CD4-positive, alpha-beta memory T cell (primary cell): ENCODE measurements at places on chromosomes 5 and 9.

GRCh38 chr5:175317872-175318271, 126.1 kb downstream of the DRD1 start:
- DNase-seq = no peak

DNA sequence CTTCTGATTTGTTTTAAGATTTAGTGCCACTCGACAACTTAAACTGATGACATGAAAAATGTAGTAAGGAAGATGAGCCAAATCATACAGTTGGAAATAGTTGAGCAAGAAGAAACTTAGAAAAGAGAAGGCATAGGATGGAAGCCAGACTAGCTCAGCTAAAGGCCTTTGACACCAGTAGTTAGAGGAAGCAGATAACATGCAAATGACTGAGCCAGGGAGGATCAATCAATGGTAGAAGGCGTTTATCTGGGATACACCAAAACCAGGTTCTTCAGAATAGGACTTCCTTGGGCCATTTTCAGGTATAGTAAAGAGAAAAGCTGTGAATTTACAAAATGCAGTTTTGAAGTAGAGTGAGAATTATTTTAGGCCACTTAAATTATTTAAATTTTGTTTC, 3.2 kb downstream of the TDRD7 start:
- DNase-seq = no peak

- DNase-seq = no peak
These were observed 176.6 kb downstream of the ZNF462 start for GRCh38 chr9:107039542-107039941.

- no peak for DNase-seq
These were observed 146.1 kb downstream of the GAS1 start for GRCh38 chr9:86801246-86801645.

DNA sequence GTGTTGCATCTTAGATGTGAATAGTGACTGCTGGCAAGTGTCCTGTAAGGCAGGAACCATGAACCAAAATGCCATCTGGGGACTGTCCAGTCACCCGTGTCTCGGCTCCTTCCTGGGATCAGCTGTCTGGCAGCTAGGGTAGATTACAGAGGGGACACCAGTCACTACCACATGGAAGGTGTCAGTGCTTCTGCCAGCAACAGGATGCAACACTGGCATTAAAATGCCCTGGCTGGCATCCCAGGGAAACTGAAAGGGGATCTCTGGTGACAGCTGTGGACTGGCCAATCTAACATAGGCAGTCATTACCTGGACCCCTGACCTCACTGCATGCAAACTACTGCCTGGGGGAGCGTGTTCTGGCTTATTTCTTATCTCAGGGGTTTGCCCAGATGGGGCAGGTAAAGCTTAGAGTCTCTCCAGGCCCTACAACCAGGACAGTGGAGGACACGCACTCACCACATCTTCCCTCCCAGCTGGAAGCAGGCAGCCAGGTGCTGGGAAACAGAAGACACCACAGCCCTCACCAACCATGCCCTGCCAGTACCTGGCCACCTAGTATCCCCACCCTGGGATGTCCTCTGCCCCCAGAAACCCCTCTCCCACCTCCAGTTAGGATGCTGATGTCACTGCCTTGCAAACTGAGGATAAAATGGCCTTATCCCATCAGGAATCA, 83.8 kb downstream of the SEMA4D start:
- no peak for DNase-seq

- no peak for DNase-seq
These were observed 18.2 kb upstream of the CEP120 start for GRCh38 chr5:123441408-123441807.

DNA sequence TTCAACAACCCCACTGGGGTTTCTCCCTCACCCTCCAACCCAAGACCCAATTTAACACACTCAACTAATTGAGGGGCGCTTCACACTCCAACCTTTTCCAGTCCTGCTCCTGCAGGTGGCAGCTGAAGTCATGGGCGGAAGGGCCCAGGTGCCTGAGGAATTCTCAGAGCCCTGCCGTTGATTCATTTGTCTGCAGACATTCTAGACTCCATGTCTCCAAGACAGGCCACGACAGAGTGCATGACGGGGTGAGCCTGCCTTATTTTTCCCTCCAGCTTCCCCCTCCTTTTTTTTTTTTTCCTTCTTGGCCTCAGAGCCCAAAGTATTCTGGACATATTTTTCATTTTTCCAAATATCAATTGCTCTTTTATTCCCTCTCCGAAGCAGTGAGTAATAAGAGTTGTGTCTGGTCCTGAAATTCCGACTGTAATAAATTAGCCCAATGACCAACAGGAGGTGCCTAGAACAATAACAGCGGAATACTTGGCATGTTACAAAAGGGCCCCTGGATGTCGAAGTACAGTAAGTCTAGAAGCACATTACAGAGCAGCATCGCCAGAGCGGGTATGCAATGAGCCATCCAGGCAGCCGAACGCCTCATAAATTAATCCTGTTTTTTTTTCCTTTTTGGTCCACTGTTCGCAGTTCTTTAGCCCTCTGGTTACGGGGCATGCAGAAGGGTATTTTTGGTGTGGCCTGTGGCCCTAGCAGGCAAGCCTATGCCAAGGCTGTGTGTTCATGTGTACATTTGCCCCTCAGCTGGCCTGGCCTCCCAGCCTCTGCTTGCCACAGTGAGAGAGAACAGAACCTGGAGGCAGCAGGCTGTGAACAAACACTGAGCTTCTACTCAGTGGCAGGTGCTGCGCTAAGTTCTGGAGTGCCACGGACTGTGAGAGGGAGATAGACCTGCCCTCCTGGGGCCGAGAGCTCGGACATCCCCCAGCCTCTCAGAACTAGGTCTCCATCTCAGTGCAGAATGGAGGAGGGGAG, 8.6 kb upstream of the SMIM23 start:
- DNase-seq = no peak

- DNase-seq = no peak
These were observed 3.2 kb upstream of the CORO2A start for GRCh38 chr9:98195671-98196070.

DNA sequence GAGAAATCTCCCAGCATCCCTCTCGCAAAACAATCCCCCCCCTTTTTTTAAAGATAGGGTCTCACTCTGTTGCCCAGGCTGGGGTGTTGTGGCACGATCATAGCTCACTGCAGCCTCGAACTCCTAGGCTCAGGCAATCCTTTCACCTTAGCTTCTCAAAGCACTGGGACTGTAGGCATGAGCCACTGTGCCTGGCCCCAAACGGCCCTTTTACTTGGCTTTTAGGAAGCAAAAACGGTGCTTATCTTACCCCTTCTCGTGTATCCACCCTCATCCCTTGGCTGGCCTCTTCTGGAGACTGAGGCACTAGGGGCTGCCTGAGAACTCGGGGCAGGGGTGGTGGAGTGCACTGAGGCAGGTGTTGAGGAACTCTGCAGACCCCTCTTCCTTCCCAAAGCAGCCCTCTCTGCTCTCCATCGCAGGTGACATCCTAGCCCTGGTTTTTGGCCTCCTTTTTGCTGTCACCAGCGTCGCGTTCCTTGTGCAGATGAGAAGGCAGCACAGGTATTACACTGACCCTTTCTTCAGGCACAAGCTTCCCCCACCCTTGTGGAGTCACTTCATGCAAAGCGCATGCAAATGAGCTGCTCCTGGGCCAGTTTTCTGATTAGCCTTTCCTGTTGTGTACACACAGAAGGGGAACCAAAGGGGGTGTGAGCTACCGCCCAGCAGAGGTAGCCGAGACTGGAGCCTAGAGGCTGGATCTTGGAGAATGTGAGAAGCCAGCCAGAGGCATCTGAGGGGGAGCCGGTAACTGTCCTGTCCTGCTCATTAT, 6.8 kb downstream of the CA9 start:
- no peak for DNase-seq

DNA sequence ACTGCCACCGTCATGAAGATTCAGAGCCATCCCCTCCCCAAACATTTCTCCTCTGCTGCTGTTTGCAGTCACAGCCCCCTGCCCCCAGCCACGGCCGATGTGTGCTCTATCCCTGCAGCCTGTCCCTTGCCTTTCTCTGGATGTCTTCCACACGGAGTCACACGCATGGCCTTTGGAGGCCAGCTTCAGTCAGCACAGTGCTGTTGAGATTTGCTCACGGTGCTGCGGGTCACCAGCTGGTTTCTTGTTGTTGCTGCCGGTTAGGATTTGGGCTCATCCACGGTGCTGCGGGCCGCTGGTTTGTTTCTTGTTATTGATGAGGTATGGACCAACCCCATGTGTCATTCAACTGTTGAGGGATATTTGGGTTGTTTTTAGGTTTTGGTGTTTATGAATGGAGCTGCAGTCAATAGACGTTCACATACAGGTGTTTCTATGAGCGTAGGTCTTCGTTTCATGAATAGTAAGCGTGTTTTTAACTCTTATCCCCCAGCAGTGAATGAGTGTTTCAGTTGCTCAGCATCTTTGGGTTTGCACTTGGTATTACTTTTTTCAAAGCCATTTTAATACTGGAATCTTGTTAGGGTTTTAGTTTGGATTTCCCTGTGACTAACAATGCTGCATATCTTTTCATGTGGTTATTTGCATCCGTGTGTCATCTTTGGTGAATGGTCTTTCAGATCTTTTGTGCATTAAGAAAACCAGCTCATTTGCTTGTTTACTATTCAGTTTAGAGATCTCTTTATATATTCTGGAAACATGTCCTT, 57.6 kb downstream of the AHRR start:
- DNase-seq = no peak

GRCh38 chr5:61563401-61563800, 231.3 kb downstream of the ZSWIM6 start:
- DNase-seq = no peak

GRCh38 chr9:130973686-130974281, 34.7 kb upstream of the FIBCD1 start:
- no peak for DNase-seq

DNA sequence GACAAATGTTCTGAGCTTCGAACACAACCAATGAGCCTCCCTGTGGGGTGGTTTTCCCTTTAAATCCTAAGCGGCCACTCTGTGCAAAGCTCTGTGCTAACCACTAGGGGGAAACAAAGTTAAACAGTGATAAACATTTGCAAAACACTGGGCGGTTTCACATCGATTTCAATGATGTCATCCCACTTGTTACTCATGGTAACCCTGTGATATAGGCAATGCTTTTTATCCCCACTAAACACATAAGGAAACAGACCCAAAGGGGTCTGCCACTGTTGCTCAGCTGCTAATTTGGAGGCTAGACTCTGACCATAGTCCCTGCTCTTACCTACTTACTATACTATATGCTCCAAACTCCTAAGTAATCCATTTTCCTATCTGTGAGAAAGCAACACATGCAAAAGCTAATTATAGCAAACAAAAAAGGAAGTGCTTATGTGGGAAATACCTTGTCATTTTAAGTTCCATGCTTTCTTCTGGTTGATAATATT, 57.3 kb downstream of the PTPN3 start:
- peak; percentile 45 for DNase-seq

- DNase-seq = no peak
These were observed 7.0 kb downstream of the UNC5A start for GRCh38 chr5:176817369-176817840.

DNA sequence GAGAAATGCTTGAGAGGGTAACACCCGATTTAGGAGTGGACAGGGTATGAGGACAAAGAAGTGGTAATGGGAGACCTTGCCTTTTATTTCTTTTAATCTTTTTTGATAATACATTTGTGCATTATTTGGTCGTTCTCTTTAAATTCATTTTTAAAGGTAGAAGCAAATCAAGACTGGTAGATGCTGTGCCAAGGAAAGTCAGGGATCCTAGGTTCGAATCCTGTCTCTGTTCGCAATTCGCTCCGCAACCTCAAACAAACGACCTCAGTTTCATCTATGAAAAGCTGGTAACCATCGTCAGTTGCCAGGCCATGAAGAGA, 353 bp upstream of the TMED9 start:
- no peak for DNase-seq

DNA sequence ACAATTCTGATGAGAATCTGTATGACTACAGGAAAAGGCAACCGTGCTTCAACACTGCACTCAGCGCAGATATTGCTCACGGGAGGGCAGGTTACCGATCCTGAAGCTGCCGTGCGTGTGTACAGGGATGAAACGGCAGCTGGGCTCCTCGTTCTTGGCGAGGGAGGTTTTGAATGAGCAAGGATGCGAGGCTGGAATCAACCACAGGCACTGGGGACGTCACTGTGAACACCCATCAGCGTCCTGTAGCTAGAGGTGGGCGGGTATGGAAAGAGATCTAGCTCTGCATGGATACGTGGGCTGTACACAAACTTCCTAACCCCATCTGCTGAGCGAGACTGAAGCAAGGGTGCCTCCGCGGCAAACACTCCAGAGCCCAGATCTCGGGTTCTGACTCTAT, 84.3 kb upstream of the COL5A1 start:
- DNase-seq = no peak

DNA sequence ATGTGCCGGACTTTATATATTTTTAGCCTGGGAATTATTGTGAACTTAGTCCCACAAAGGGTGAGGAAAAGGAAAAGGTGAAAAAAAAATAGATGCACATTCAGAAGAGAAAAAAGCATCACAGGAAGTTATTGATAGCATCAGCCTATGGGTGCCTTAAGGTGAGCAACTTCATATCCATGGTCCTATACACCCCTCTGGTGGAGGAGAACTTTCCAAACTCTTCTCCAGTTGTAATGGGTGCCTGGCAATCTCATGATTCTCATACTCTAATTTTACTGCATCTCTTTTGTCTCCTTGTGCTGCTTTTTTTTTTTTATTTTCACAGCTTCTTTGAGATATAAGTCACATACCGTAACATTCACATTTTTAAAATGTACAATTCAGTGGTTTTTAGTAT, 107.4 kb downstream of the JAKMIP2 start:
- DNase-seq = no peak

DNA sequence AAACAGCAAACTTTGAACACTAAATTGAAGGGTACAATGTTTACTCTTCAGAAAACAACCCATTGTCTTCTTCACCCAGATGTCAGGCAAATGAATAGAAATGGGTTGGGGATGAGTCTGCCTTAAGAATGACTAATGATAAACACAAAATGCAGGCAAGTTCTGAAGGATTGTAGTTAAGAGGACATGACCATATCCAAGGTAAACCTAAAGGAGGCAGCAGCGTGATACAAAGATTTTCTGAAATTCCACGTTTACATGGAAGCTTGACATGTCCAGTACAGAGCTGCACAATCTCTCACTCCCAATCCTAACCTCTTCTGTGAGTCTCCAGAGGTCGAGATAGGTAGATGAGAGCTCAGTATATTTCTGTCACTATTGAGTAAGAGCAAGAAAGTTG, 1263.2 kb upstream of the CDH6 start:
- no peak for DNase-seq

DNA sequence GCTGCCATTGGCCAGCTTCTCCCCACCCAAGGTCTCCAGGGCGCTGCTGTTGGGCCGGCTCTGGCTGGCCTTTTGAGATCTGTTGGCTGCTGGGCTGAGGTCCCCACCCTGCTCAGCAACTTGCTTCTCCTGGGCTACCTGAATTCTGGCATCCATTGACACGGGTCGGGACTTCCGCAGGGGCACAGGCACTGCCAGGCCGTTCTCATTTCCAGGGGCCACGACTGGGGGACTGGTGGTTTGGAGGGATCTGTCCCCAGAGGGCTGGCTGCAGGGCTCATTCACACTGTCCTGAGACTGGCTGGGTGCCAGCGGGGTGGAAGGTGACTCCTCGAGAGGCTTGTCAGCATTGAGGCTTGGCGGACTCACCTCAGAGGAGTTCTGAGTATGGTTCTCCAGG, 87.1 kb upstream of the FBXW11 start:
- no peak for DNase-seq
